ENCODE measurements at places on chromosomes 2 and 18.

DNA sequence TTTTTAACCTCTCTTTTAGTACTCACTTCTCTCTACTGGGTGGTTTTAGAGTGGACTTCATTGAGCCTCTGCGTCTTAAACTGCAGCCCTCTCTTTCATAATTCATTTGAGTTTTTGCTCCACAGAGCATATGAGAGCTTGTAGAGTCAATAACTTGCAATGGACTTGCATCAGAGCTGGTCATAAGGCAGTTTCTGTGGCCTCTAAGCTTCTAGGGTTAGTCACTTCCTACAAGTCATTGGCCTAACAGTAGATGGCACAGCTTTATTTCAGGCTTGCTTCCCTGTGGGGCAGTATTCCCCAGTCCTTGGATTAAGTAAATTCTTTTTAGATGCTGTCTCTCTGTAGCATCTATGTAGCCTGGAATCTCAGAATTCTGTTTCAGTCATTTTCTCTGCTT, 1435.7 kb downstream of the LRP1B start:
- DNase-seq, result no peak

DNA sequence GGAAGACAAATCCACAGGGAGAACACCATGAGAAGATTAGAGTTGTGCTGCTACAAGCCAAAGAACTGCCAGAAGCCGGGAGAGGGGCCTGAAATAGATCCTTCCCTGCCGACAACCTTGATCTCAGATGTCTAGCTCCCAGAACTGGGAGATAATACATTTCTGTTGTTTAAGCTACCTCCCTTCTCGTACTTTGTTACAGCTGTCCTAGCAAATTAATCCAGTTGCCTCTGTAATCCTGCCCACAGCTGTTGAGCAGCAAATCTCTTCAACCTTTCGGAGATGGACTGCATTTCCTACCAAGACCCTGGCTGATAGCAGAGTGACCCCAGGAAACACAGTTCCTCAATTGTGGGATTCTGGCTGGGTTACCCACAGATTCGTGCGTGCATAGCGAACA, 2.6 kb upstream of the TBC1D8 start:
- no peak for DNase-seq

GRCh38 chr2:48722391-48722790, 33.1 kb downstream of the LHCGR start:
- DNase-seq, result no peak

DNA sequence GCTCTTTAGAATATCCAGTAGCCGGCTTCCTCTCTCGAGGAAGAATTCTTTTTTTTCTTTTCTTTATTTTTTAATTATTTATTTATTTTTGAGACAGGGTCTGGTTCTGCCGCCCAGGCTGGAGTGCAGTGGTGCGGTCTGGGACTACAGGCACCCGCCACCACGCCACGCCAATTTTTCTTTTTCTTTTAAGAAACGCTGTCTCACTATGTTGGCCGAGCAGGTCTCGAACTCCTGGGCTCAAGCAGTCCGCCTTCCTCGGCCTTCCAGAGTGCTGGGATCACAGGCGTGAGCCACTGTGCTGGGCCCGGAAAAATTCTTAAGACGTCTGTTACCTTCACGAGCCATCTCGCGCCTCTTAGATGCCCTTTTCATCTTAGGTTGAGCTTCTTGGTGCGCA, 931 bp upstream of the TMEM131 start:
- DNase-seq, result no peak

DNA sequence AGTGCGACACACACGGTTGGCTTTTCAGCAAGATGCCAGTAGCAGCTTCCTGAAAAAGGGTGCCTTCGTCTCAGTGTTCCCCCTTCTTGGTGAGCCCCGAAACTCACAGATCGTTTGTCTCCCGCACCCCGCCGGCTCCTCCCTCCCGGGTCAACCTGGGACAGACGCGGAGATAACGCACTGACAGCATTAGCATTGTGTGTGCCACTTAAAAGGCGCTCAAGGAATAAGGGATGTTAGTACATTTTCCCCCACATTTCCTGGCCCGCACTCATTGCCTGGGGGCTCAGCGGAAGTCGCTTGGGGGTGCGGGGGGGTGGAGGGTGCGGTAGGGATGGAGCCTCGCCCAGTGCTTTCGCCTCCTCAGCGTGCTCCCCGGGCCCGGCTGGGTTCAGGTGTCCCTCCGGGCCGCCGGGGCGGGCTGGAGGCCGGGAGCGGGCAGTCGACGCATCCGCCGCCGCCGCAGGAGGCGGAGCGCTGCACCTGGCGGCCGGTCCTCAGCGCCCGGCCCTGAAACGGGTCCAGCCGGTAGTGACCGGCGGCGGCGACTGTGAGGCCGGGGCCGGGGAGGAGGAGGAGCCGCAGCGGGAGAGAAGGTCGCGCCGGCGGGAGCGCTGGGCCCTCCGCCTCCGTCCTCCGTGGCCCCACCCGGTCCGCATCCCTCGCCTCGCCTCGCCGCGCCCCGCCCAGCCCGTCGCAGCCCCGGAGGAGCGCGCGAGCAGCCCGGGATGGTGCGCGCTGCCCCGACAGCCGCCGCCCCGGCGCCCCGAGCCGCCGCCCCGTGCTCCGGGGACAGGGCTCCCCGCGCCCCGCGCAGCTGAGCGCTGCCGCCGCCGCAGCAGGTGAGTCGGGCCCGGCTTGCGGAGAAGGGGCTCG, at the start of gene MFSD6:
TSS of gene MFSD6 (plus strand) at position 694 of the 876 bp plus-strand sequence. CDS start 27,675 bp downstream, outside the sequence.
- no peak for DNase-seq

- no peak for DNase-seq
These were observed 11.1 kb upstream of the INO80C start for GRCh38 chr18:35508746-35509338.

GRCh38 chr2:183868707-183869106, 729.6 kb upstream of the ZNF804A start:
- DNase-seq, result no peak

All from GM12864 (cell line).